ENCODE measurements at places on chromosomes 4 and X.

DNA sequence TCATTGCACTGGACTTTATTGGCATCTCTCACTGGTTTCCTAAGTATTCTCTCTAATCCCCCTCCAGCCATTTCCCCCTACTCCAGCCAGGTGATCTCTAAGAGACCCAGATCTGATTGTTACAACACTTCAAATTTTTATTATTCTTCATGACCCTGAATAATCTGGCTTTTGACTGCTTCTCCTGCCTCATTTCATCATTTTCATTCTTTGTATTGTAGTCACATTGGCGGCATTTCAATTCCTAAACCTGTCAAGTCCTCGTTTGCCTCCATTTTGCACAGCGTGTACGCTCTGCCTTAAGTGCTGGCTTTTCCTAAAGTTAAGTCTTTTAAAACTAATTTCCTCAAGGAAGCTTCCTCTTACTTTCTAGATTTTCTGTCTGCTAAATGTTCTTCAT, 31.6 kb downstream of the UBE2K start:
- DNase-seq: peak; percentile 49

- peak; percentile 14 for DNase-seq
Observed at GRCh38 chr4:53150631-53151488, 215.0 kb downstream of the SCFD2 start.

DNA sequence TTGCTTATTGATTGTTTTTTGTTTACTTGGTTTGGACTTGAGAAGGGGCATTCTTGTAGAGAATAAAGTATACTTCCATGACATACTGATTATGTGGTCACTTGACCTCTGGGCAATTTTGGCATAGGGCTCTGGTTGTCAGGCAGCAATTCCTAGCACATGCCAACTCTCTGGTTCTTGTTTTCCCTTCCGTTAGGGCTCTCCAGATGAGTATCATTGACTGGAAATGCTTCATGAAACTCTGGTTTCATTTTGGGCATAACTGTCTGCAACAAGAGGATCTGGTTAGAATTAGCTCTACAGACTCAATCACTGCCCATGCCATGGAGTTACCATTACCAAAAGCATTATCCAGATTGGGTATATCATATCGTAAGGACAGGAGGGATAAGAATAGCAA, 1057.9 kb downstream of the FAT4 start:
- no peak for DNase-seq

- DNase-seq: no peak
Observed at GRCh38 chr4:53186714-53187358, 179.0 kb downstream of the SCFD2 start.

DNA sequence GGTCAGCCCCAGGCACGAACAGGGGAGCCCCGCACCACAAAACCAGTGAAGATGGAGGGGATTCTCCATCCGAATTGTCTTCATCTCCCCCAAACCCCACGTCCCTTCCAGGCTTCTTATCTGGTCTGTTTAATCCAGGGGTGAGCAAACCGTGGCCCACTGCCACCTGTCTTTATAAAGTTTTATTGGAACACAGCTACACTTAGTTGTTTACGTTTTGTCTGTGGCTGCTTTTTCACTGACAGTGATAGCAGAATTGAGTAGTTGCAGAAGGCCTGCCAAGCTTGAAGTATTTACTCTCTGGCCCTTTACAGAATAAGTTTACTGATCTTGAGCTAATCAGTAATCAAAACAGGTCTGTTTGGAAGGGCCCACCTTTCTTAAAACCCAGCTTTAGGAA, 324.0 kb downstream of the ARHGAP10 start:
- no peak for DNase-seq

- no peak for DNase-seq
Observed at GRCh38 chr4:7750523-7750922, 189.1 kb downstream of the AFAP1 start.

DNA sequence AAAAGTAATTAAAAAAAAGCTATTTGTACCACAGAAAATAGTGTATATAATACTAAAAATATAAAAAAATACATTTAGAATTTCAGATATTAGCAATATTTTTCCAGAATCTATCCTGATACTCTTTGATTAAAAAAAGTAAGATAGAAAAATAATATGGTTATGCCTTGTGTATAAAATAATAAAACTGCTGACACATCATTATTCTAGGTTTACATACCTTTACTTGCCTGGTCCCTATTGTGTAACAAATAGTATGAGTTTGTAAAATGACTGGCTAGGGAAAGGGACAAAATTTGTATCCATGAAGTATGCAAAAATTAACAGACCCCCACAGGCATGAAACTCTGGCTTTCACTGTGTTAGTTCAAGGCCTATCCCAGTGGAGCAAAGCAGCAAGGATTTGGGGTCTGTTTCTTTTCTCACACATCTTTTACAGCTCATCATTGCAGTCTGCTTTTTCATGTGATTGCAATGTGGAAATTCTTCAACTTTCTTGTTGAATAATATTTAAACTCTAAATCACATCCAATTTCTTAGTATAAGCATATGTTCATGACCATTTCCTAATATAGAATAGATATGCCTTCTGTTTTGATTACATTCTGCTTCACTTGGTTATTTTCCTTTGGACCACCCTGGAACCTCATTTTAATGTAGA, 136.7 kb upstream of the PCDH18 start:
- no peak for DNase-seq

DNA sequence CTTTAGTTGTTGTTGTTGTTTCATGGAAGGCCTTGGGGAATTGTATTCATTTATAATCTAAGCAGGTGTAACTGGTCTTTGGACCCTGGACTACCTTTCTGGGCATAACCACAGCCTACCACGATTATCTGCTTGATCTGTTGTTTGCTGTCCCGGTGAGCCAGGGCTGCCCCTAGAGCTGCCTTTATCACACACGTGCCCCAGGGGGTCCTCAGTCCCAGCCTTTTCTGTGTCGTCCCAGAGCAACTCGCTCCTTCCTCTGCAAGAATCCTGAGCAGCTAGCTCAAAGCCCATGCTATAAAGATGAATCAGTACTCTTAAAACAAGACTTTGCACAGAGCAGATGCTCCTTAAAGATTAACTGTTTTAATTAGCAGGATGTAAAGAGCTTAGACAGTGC, 273.2 kb downstream of the EVC2 start:
- no peak for DNase-seq

DNA sequence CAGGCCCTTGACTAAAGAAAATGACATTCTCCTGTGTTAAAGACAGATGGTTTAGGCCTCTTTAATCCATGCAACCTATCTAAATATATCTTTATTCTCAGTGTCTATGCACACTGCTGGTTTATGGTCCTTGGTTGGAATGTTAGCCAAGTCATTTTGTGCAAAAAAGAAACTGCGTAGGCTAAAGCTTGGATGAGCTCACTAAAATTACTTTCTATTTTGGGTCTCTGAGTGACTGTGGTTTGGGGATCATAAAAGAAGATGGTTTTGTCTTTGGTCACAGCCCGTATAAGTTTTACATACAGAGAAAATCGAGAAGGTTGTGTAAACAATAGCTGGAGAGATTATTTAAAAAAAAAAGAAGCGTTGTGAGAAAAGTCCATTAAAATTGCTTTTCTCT, 443.6 kb downstream of the UBE2NL start:
- no peak for DNase-seq

DNA sequence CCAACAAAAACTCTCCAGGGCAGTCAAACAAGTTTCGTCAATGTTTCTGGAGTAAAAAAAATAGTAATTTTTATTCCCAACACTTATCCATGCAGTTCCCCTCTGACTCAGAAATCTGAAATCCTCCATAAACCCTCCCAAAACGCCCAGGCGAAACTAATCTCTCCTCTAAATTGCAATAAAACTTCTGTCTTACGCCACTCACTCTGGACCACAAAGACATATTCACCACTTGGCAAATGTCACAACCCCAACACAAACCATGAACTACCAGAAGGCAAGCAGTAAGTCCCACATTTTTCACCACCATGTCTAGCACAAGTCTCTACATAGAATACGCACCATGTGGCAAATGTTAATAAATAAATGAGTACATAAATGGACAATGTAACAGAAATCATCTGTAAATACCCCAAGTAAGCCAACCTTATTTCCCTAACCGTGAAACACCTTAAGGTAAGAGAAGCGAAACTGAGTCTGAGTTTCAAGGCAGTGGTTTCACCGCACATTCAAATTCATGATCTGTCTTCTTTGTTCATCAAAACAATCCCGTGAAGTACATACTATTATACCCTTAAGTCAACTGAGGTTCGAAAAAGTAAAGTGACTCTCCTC, 1.6 kb downstream of the PAPSS1 start:
- DNase-seq: peak; percentile 78

DNA sequence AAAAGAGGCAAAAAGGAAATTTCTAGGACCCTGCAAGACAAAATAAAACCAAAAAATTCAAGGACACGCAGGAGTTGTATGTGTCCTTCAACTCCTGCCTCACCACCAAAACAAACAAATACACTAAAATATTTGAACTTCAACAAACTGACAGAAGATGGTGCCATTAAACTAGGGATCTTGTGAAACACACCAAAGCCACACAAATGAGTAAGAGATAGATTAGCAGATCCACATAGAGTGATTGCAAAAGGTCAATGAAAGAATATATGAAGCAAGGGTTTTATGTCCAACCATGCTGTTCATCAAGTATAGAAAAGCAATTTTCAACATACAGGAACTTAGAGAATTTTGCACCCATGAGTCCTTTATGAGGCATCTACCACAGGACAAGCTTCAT, 40.1 kb upstream of the SCML1 start:
- DNase-seq: peak; percentile 48

- peak; percentile 32 for DNase-seq
Observed at GRCh38 chrX:106481341-106481740, 130.4 kb upstream of the RADX start.

- DNase-seq: no peak
Observed at GRCh38 chr4:158826882-158827281, 58.1 kb downstream of the FNIP2 start.

- DNase-seq: peak; percentile 96
Observed at GRCh38 chr4:117324851-117325491, 239.6 kb upstream of the TRAM1L1 start.

- DNase-seq: no peak
Observed at GRCh38 chr4:166838975-166839614, 395.2 kb downstream of the SPOCK3 start.

DNA sequence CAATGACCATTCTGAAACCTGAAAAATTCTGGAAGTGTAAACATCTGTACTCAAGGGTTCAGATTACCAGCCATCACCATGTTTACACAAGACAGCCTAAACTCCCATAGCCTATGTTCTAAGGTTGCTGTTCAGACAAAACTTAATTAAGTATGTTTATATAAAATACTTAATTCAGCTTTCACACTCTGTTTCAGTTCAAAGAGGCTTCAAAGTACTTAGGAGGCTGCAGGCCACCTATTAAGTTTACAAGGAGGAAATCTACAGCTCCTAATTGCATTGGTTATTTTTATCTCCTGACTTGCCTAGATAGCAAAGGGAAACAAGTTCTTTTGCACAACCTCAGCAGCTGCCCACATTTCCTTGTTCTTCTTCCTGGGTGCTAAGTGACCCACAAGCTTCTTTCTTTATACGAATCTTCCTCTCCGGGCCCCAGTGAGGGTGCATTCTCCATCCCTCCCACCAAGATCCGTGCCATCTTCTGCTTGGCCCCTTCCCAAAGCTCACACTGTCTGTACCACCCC, 2.0 kb downstream of the GAK start:
- DNase-seq: peak; percentile 30

DNA sequence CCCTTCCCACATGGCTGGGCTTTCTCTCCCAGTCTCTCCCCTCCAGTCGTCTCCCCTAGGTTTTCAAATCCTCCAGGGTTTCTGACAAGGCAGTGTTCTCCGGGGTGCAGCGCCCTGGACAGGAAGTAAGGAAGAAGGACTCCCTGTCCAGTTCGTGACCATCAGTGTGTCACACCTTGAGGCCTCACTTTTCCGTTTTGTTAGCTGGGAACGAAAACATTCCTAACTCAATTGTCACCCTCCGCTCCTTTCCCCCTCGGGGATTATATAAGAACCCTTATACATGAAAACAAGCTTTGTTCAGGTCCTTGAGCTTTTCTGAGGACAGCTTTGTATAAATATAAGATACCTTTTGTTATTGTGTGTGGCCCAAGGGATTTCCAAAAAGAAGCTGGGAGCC, 92.1 kb downstream of the KDR start:
- DNase-seq: no peak

DNA sequence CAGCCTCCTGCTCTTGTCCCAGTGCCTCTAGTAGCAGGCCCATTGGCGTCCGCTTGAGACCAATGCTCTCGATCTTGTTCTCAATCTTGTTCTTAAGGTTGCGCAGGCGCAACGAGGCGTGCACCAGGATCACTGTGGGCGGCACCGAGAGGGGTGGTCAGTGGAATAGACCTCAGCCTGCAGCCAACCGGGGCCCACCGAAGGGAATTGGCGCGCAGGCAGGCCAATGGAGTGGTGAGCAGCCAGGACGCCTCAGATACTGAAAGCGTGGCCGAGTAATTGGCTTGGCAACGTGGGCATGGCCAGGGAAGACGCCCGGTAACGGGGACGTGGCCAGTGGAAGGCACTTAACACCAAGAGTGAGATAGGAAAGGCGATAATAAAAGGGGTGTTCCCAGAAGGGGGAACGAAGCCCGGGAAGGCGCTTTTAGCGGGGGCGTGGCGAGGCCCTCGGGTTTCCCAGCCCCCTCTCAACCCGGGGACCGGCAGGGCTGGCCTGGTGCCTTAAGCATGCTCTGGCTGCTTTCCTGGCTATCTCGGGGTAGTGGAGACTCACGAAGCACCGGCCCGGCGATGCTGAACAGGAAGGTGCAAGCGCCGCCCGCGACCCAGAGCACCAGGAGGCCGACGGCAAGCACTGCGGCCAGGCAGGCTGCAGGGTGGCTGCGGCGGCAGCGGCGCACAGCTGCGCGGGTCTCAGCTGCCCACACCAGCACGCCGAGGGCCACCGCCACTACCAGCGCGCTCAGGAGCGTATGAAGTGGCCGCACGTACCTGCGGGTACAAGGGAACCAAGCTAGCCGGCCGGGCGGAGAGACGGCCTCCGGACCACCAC, 1.7 kb downstream of the PRAF2 start:
- peak; percentile 83 for DNase-seq

- no peak for DNase-seq
Observed at GRCh38 chrX:6849716-6850414, 297.6 kb upstream of the STS start.

GRCh38 chrX:1059576-1060561, 152.6 kb downstream of the CRLF2 start:
- no peak for DNase-seq

DNA sequence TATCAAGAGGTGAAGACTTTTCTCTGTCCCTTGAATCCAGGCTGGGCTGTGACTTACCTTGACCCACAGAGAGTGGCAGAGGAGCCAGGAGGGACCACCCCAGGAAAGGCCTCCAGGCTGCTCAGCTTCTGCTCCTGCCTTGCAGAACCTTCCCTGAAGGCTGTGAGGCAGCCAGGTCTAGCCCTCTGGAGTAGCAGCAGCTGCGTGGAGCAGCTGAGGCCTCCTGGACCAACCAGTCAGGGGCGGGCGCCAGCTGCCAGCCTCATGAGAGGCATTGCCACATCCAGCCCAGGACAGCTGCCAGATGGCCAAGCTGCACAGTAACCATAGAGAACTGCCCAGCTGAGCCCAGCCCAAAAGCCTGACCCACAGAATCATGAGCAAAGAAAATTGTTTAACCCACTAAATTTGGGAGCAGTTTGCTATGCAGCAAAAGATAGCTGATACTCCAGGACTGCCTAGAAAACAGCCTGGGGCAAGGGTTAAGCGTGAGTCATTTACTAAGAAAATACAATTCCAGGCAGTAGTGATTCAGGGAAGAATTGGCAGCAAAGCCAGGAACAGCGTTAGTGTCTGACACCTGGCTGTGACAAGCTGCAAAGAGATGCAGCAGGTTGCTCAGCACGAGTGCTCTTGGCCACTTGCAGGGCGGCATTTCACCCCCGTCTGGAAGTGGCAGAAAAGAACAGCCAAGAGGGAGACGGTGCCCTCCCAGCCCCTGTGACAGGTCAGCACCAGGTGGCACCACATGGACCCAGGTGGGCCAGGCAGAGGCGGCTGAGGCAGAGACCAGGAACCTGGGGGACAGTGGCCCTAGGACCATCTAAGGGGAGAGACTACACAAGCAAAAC, 14.7 kb upstream of the PDE6B start:
- no peak for DNase-seq

Measured in amniotic epithelial cell (primary cell).